ENCODE measurements at places on chromosomes 7 and 10. TPM values are rescaled to one million over a fixed set of nuclear protein-coding genes. Genes with fewer than 3 reads are reported as not detected.

DNA sequence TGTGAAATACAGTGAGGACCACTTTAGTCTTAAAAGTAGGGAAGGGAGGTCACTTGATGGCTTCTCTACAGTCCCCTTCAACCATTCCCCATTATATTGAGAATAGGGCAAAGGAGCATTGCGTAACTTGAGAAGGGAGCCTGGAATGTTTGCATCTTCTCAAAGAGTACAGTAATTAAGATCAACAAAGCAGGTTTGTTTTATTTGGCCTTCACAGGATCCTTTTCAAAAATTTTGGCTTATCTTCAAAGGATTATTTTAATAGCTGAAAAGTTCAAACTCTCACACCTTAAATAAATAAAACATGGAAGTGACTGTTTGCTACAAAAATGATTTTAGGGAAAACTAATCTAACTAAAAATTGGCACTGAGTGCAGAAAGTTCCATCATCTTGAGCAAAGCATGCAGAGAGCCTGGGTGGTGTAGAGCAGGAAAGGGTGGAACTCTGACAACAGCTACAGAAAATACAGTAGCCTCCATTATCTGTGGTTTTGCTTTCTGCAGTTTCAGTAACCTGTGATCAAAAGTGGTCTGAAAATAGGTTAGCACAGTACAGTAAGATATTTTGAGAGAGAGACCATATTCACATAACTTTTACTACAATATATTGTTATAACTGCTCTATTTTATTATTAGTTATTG, 214.0 kb downstream of the MDFIC start:
- no peaks in the 10 kb centered on the region for H3K4me1 ChIP-seq
- no peak for DNase-seq
- no peak overlapping the region for H3K27ac ChIP-seq
- H3K36me3 ChIP-seq: no peaks in the 10 kb centered on the region
- H3K27me3 ChIP-seq: no peaks in the 10 kb centered on the region
- H3K4me3 ChIP-seq: no peak overlapping the region

GRCh38 chr10:110279407-110279986, 25.2 kb downstream of the SMNDC1 start:
- H3K4me1 ChIP-seq: peaks cover 24% of the 10 kb centered on the region
- H3K27ac ChIP-seq: no peak overlapping the region
- no peaks in the 10 kb centered on the region for H3K27me3 ChIP-seq
- DNase-seq: no peak

The RBP3 gene
- total RNA-seq: not detected

DNA sequence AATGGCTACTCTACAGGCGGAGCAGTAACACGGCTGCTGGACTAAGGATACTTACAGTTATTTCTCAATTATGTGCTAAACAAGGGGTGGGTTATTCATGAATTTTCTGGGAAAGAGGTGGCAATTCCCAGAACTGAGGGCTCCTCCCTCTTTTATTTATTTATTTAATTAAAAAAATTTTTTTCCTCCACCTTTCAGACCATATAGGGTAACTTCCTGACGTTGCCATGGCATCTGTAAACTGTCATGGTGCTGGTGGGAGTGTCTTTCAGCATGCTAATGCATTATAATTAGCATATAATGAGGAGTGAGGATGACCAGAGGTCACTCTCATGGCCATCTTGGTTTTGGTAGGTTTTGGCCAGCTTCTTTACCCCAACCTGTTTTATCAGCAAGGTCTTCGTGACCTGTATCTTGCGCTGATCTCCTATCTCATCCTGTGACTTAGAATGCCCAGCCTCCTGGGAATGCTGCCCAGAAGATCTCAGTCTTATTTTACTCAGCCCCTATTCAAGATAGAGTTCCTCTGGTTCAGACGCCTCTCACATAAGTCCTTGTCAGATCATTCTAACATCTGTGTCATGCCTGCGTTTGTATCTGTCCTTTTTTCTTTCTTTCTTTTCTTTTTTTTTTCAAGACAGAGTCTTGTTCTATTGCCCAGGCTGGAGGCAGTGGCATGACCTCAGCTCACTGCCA, 15.9 kb upstream of the STOX1 start:
- no peaks in the 10 kb centered on the region for H3K27me3 ChIP-seq
- no peak overlapping the region for H3K4me3 ChIP-seq
- no peak for DNase-seq
- no peaks in the 10 kb centered on the region for H3K4me1 ChIP-seq

The DGKI gene
- not detected for total RNA-seq
